Activated T-cell treated with anti-CD3 and anti-CD28 coated beads, Interleukin-2, amount 50 U/mL, for 48 hours (primary cell): ENCODE measurements at places on chromosomes 5 and 9.

GRCh38 chr5:138772986-138773594, 19.9 kb downstream of the CTNNA1 start:
- no peak for DNase-seq

GRCh38 chr9:70060883-70061507, 17.3 kb downstream of the MAMDC2 start:
- no peak for DNase-seq

DNA sequence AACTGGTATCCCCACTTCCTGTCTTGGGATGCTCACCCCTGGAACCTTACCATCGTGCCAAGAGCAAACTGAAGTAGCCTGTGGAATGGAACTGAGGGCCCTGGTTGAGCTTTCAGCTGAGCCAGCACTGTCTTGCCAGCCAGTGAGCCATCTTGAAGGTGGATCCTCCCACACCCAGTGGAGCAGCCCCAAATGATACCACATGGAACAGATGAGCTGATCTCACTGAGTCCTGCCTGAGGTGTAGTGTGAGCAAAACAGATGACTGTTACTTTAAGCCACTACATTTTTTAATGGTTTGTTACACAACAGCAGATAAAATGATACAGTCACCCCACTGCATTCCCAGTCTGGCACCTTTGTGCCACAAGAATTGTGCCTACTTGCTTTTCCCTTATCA, 2.2 kb upstream of the PCYOX1L start:
- no peak for DNase-seq

DNA sequence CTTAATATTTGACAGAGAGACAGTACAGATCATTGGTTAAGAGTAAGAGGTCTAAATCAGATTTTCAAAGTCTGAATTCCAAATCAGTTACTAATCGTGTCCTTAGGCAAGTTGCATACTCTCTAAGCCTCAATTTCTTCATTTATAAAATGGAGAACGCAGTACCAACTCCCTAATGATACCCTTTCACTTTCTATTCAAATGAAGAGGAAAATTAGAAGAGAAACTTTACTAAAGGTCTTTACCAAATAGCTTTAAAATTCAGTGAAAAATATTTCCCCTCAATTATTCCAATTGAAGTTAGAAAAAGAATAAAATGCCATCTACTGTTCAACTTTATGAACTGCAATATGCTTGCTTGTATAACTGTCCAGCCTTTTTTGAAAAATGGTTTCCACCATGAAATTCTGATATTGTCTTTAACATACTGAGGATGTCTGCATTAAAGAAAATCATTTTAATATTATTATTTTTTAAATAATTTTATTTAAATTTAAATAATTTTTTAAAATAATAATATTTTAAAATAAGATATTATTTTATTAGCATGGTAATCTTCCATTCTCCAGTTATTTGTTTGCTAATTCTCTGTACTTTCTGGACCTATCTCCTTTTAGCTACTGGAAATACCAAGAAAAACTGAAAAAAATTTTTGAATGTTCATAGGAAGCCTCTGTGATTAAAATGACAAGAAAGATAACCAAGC, 36.0 kb downstream of the POC5 start:
- DNase-seq, result no peak

DNA sequence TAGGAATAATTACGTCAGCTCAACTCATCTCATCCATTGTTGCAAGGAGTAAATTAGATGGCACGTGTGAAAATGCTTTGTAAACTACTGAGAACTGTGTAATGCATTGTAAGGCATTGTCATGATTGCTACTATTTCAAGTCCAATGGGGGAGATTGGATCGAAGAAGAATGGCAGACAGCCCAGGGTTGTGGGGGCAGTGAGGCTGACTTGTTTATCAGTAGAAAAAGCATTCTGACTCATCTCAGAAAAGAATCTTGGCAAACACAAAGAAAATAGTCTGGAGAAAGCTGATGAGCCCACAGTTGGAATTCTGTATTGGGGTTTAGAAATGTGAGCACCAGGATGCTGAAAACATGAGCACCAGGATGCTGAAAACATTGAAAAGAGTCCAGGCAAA, 28.0 kb upstream of the DAP start:
- DNase-seq, result no peak

GRCh38 chr5:178203670-178204181, 607 bp upstream of the HNRNPAB start:
- no peak for DNase-seq

DNA sequence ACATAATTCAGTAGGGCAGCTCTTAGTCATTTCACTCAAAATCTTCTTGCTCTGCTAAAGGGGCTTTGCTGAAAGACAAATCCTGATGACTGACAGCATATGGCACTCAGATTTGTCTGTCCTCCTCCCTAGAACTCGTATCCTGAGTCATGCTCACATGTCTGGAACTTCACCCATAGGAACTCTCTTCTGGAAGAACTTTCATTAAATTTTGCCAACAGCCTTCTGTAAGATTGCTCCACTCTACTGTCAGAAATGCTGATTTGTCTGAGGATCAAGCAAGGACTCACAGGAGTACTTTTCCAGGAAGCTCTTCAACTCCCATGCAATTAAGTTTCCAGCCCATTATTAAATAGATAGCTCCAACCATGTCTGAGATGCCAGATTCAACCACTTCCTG, 59.8 kb upstream of the SNX2 start:
- DNase-seq, result no peak

- DNase-seq, result no peak
Measured at GRCh38 chr5:72633649-72634048, 126.4 kb upstream of the ZNF366 start.

GRCh38 chr5:110809006-110809405, 70.2 kb downstream of the SLC25A46 start:
- DNase-seq, result no peak

GRCh38 chr9:98522487-98522886, 186.2 kb downstream of the GABBR2 start:
- no peak for DNase-seq

- DNase-seq, result no peak
Measured at GRCh38 chr9:136372561-136373299, 739 bp downstream of the CARD9 start.

GRCh38 chr9:127444921-127445850, 6.0 kb downstream of the RPL12 start:
- DNase-seq, result peak; percentile 67

DNA sequence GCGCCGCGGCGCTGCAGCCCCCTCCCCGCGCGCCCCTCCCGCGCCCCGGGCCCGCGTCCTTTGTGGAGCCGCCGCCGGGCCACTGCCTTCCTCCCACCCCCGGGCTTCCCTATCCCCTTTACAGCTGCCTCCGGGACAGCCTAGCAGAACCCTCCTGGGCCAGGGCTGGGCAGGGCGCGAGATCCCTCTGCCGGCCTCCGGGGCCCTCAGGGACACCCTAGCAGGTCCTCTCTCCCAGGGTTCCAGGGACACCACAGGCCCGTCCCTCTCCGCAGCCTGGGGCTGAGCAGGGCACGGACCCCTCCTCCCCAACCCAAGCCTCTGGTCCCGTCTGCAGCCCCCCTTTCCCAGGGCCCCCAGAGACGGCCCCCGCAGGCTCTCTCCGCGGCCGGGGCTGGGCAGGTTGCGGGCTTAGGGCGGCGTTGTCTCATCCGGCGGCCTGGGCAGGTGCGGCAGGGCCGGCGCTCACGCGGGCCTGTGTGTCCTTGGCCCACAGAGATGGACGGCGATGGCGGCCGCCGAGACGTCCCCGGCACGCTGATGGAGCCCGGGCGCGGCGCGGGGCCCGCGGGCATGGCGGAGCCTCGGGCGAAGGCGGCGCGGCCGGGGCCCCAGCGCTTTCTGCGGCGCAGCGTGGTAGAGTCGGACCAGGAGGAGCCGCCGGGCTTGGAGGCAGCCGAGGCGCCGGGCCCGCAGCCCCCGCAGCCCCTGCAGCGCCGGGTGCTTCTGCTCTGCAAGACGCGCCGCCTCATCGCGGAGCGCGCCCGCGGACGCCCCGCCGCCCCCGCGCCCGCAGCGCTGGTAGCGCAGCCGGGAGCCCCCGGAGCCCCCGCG, 710 bp downstream of the WNK2 start:
- peak; percentile 38 for DNase-seq
